ENCODE measurements at places on chromosomes 5 and 9.

GRCh38 chr5:41722359-41722950 is 147.8 kb downstream of the OXCT1 start:
- no peak for DNase-seq

DNA sequence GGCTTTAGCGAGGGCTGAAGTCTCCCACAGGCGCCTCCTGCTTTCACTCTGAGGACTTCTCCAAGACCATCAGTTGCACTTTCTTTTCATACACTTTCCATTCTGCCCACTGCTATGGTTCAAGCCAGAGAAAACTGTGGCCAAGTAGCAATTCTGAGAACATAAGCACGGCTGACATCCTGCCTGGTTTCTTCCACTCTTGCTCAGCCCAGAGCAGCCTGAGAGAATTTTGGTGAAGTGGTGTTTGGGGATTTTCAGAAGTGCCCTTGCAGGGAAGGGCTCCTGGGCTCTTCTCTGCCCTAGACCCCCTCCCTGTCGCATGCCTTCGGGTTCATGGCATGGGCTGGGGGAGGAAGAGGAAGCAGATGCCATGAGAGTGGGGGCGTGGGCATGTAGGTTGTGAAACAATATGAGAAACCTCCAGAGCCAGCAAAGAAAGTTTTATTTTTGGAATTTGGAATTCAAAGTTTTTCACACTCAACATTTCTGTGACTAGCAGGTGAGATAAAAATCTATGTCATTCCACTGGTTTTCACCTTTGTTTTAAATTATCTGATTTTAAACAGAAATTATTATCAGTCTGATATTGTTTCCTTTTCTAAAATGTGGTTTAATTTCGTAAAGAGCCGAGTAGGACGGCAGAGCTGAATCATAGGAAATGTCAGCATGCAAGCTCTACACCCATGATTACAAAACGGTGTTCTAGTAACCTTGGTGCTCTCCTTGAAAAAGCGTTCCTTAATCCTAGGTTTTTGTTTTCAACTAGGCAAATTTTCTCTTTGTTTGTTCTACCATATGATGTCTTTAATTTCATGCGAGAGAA is 27.8 kb upstream of the TNFSF8 start:
- no peak for DNase-seq

DNA sequence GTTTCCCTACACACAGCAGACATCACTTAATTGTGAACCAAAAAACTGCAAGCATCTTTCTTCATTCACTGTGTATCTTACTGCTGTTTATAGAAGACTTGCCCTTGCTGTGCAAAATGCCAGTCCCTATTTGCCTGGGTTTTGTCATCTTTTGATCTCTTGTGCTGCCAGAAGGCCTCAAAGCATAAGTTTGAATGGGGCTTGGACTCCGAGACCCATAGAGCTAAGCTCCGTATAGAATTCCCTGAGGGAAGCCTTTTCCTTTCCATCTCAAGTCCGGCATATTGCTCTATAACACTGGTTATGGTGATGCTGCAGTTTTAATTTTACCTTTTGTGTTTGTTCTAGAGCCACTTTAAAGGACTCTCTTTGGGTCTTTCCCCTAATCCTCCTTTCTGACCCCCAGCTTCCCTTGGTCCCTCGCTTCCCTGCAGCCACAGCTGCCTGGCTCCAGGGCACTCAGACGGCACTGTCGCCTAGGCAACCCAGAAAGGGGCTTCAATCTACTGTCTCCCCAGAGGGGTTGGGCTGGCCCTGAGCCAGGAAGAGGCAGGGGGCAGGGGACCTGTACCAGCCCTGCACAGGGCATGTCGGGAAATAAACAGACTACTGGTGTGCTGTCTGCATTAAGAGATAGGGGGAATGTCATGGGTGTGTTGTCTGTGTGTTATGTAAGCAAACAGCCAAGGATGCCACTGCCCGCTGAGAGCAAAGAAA is 73.4 kb upstream of the MELK start:
- DNase-seq, result no peak

- DNase-seq, result no peak
Observed at GRCh38 chr5:98556712-98557111, 216.8 kb upstream of the RGMB start.

DNA sequence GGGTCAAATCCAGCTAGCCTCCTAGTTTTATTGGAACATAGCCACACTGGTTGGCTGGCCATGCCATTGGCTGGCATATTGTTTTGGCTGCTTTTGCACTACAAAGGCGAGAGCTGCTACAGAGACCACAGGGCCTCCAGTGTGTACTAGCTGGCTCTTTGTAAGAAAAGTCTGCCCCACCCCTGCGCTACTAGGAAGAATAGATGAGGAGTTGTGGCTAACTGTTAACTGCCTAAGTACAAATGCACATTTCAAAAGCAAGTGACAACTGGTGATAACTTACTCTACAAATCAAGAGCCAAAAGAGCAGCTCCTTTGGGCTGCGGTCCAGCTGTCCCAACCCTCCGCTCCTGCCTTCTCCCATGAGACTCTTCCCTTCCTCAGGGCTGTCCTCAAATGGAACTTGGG is 63.9 kb downstream of the SERINC5 start:
- no peak for DNase-seq

DNA sequence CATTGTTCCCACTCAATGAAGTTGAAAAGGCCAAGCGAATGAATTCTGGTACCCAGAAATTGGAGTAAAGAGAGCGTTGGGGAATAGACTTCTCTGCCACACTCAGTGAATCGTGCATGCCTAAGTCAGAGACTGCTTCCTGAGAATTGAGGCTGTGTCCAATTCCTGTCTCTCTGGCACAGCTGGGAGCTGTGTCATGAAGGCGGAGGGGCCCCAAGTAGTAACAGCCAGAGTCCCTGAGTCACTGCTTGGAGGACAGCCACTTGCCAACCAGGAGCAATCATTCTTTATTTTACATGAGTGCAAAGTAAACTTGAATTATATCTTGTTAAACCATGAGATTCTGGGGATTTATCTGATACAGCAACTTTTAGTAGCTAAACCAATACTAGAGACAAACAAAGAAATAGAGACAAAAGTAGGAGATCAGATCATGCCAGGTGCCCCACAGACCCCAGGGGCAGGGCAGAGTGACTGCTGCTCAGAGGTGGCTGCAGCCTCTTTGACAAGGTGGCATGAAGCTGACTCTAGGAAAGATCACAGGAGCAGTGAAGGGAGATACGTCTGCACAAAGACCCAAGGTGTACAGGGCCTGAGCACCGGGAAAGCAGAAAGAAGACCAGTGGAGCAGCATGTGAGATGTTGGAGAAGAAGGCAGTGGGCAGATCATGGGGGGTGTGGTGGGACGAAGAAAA is 246.0 kb downstream of the GADD45G start:
- DNase-seq, result no peak
